Osteoblast (primary cell): ENCODE measurements at places on chromosomes 7 and 10. TPM values are rescaled to one million over a fixed set of nuclear protein-coding genes. Genes with fewer than 3 reads are reported as not detected.

ACBD7 gene
- 0.72 and 0.88 TPM in 2 replicates for total RNA-seq

TMEM178B gene
- total RNA-seq: 1.1 and 2.1 TPM in 2 replicates

CAMK1D gene
- 10.6 and 11.2 TPM in 2 replicates for total RNA-seq

PHKG1 gene
- total RNA-seq: 1.8 and 2.1 TPM in 2 replicates

LRMDA gene
- 17.1 and 18.5 TPM in 2 replicates for total RNA-seq

NEUROD6 gene
- not detected in 2 replicates for total RNA-seq
